ENCODE measurements at places on chromosomes 1 and 21.

- DNase-seq, result no peak
Observed at GRCh38 chr1:104378414-104378813, 628.7 kb downstream of the AMY1C start.

GRCh38 chr1:201490708-201491131, 16.2 kb downstream of the CSRP1 start:
- no peak for DNase-seq

DNA sequence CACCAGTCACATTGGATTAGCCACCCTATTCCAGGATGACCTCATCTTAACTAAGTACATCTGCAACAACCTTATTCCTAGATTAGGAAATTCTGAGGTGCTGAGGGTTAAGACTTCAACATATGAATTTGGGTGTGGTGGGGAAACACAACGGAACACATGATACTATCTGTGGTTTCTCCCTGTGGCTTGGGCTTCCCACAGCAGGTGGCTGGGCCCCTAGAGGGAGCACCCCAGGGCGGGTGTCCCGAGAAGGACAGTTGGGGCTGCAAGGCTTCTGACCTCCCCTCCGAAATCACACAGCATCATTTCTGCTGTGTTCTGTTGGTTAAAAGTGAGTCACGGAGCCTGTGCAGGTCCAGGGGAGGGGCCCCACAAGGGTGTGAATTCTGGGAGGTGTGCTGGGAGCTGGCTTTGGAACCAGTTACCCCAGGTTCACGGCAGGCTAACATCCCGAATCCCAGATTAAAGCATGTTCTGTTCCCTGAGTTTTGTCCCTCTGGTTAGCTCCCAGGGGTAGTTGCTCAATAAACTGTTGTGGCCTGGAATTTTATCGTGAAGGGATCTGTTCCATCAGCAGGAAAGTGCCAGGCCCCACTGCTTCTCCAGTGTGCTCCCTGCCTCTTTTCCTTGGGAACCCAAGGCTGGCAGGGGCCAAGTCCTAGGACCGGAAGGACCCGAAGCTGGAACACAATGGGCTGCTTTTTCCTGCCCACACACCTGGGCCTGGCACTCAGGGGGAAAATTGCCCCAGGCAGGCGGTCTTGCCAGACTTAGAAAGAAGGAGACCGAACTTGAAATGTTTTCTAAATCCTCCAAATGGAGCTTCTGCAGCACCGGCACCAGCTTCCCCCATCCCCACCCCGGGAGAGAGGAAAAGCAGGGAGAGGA, 154.0 kb upstream of the WNT4 start:
- no peak for DNase-seq

DNA sequence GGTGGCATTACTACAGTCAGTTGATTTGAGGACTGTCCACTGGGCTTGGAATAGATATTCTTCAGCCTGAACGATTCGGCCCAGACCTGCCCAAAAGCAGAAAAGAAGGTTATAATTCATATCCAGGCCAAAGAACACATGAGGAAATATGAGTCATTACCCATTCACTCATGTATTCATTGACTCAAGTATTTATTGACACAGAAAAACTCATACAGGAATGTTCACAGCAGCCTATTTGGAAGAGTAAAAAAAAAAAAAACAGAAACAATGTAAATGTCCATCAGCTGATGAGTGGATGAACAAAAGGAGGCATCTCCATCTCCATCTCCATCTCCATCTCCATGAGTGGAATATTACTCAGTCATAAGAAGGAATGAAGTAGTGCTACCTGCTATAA, 15.9 kb downstream of the ZMYND12 start:
- DNase-seq, result no peak

All from stimulated activated CD4-positive, alpha-beta T cell treated with anti-CD3 and anti-CD28 coated beads, Interleukin-15, amount 100 ng/mL, for 24 hours (primary cell).